ENCODE measurements at places on chromosomes 1 and 21. TPM values are rescaled to one million over a fixed set of nuclear protein-coding genes. Genes with fewer than 3 reads are reported as not detected.

Gene CR1
- total RNA-seq, result not detected

Gene ANKRD35
- 2.8 TPM for total RNA-seq

Gene EFNA1
- 1.9 TPM for total RNA-seq

Gene INSRR
- total RNA-seq, result under 0.01 TPM

Gene OPRD1
- total RNA-seq, result under 0.01 TPM

Gene FOXD3
- not detected for total RNA-seq

Gene GATAD2B
- 9.6 TPM for total RNA-seq

Gene TENT5C
- total RNA-seq, result 8.0 TPM

Gene MAEL
- not detected for total RNA-seq

Gene GBP7
- total RNA-seq, result not detected

Gene ITLN2
- not detected for total RNA-seq

Gene HPDL
- 0.39 TPM for total RNA-seq

Gene SGIP1
- total RNA-seq, result 2.2 TPM

Gene STIL
- total RNA-seq, result 12.9 TPM

Gene KRTAP8-1
- total RNA-seq, result not detected

Gene LDLRAP1
- total RNA-seq, result 45.2 TPM

Gene CFAP126
- not detected for total RNA-seq

Gene MNDA
- total RNA-seq, result not detected

Gene LCE1D
- not detected for total RNA-seq

Gene AGBL4
- total RNA-seq, result not detected

Gene PRKAB2
- total RNA-seq, result 21.3 TPM

Gene NBPF4
- 0.11 TPM for total RNA-seq

Gene CHI3L2
- total RNA-seq, result 128 TPM

Gene SPRR2B
- not detected for total RNA-seq

Gene FAM3B
- not detected for total RNA-seq

Gene UBE2U
- total RNA-seq, result not detected

Gene CFHR3
- 0.11 TPM for total RNA-seq

Gene G0S2
- total RNA-seq, result 10.1 TPM

Gene SASS6
- 2.9 TPM for total RNA-seq

Gene FCGR1A
- not detected for total RNA-seq
